HEK293T (cell line): ENCODE measurements at places on chromosomes 7 and 10.
A peak's percentile ranks its signal among the peaks of the same experiment; 100 is the strongest.

DNA sequence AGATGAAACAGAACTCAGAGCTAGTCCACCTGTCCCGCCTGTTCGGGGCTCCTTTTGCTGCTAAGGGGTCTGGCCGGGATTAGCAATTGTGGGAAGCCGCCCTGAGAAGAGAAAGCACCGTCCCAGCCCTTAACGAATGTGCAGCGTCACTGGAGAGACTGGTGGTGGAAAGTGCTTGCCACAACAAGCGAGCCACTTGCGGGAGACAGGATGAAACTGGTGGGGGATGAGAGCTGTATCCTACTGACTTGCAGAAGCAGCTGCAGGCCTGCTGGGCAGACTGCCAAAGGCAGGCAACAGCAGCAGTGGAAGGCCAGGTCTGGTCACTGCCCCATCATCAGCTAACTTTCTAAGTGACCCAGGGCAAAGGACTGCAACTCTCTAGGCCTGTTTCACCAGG, 95.4 kb downstream of the FAM53B start:
- DNase-seq = no peak

DNA sequence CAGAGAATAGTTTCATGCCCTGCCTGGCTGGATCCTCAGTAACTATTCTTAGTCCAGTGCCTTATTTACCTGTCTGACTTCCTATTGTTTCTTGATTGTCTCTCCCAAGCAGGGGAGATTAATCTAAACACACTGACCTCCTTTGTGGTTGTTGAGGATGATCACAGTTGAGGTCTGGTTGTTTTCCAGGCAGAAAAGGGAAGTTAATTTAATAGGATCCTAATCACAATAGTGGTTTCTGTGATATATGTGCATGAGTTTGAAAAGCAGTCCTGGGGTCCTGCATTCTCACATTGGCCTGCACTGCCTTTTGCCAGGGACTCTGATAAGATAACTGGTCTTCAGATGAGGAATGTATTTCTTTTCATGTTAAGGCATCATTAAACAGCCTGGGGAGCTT, 130.1 kb downstream of the SND1 start:
- no peak for DNase-seq

DNA sequence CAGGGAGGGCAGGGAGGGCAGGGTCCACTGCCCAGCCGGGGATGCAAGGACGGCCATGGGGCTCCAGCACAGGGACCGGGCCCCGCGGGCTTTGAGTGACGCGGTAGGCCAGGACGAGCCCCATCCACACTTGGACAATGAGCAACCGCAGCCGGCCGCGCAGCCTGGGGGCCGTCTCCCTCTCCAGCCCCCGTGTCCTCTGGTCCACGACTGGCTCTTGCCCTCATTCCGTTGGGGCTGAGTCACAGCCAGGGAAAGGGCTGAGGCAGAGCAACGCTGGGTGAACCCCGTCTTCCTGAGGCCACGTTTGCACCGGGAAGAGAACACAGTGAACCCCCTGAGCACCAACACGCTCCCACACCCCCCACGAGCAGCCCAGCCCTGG, 23.7 kb downstream of the SHH start:
- DNase-seq = no peak

GRCh38 chr7:88681682-88682081, 77.8 kb upstream of the ZNF804B start:
- no peak for DNase-seq

GRCh38 chr7:5780801-5781496, 514 bp downstream of the RNF216 start:
- no peak for DNase-seq

GRCh38 chr10:30154561-30154960, 95.2 kb upstream of the JCAD start:
- DNase-seq = no peak

DNA sequence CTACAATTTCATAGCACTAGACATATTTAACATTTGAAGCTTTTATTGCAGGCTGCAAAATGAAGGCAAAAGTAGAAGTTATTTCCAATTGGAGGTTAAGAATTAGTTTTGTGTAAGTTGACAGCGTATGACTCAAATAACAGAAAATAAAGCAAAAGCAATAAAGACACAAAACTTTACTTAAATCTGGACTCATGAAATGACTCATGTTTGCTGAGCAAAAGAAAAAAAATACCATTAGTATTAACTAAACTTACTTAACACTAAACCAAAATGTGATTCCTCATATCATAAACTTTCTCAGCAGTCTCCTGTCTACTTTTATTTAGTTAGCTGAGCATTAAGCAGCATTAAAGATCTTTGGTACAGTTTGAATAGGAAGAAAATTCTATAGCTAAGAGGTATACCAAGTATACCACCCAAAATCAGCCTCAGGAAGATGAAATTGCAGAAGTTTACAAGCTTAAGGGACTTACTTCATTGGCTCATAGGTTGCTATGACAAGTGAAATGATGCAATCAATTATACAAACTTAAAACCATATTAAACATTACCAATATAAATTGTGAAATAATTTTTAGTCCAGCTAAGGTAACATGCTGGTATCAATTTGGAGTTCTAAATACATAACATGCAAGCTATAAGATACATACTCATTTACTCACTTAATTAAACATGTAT, 1131.4 kb downstream of the XPNPEP1 start:
- DNase-seq = no peak

GRCh38 chr10:93336110-93336509, 146.0 kb downstream of the MYOF start:
- no peak for DNase-seq

DNA sequence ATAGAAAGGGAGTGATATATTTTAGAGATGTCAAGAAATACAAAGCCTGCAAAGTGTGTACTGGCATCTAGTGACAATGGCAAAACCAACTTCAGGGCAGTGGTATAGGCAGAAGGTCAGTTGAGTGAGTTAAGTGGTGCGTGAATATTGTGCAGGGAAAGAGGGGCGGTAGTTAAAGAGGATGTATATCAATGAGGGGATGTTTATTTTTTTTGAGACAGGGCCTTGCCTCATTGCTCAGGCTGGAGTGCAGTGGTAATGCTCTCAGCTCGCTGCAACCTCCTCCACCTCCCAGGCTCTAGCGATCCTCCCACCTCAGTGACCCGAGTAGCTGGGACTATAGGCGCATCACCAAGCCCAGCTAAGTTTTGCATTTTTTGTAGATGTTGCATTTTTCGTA, 13.8 kb downstream of the ANLN start:
- no peak for DNase-seq

DNA sequence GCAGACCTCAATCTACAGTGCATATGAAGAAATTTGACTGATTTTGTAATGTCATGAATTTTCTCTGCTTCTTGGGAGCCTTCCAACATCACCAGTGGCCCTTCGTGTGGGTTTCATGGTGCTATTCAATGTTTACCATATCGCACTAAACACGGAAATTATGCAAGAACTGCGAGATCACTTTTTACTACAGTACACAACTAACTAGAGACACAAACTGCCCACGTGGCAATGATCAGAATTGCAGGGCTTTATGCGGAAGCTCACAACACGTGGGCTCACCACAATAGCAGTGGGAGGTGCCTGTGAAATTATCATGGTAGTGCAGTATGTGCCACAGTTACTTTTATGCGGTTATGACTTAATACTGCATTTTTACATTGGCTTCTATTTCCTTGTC, 449.7 kb upstream of the KLF6 start:
- peak; percentile 25 for DNase-seq

GRCh38 chr7:77563275-77563674, 26.2 kb downstream of the PTPN12 start:
- no peak for DNase-seq

- no peak for DNase-seq
These were observed 56.8 kb downstream of the EPDR1 start for GRCh38 chr7:37977243-37977642.

DNA sequence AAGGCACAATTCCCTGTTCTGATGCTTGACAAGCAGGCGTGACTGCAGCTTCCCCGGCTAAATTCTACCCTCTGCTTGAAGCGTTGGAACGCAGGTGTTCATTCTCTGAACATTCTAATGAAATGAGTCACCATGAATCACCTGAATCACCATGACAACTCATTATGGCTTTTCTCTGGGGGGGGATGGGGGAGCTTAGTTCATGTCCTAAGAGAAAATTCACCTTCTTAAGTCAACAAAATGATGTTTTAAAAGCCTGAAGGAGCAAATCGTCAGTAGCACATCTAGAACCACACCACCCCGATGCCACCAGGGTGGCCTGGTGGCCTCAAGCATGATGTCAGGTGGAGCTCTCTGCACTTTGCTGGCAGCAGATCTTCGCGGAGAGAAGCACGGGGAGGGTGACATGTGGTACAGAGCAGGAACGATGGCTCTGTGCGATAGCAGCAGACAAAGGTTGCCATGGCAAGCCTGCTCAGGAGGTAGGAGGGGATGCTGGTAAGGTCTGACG, 33.7 kb downstream of the DDC start:
- DNase-seq = no peak

DNA sequence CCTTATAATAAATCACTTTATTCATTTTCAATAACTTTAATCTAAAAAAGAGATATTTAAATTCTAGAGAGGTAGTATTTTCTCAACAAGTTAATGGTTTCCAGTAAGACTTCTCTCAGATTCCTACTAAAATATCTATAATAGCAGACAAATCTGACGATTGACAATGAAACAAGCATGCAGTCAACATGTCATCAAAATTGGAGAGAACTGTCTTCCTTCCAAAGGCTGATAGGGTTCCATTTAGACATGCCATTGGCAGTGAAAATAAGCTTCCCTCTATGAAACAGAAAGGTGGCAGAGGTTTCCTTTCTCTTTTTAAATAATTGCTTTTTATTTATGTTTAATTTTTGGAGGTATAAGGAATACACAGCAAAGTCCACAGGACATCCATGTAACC, 217.1 kb downstream of the POM121L12 start:
- no peak for DNase-seq

- DNase-seq = no peak
These were observed 31.2 kb downstream of the JCAD start for GRCh38 chr10:30028006-30028737.

GRCh38 chr10:28684986-28685580, 7.8 kb downstream of the BAMBI start:
- DNase-seq = no peak

- no peak for DNase-seq
These were observed 109.4 kb upstream of the PDCD4 start for GRCh38 chr10:110762109-110762848.

DNA sequence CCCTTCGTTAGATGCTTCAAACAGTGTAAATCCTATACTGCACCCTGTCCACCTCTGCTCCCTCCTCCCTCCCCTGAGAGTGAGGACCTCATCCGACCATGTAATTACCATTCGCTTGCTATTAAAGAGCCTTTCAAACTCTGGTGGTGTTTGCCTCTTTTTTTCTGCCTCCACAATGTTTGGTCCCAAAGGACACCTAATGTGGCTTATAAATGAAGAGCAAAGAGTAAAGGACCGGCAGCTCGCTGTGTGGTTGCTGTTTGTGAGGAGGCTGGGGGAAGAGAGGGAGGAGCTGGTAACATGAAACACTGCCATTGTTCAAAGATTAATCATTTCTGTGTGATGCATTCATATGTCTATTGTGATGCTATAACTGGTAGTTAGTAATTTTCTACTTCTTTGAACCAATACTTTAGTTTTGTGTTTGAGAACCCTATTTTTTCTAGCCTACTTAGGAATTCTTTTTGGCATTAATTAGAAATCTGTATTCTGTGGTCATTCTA, 27.9 kb downstream of the MTURN start:
- no peak for DNase-seq

GRCh38 chr10:91511549-91512330, 101.6 kb downstream of the HECTD2 start:
- no peak for DNase-seq

DNA sequence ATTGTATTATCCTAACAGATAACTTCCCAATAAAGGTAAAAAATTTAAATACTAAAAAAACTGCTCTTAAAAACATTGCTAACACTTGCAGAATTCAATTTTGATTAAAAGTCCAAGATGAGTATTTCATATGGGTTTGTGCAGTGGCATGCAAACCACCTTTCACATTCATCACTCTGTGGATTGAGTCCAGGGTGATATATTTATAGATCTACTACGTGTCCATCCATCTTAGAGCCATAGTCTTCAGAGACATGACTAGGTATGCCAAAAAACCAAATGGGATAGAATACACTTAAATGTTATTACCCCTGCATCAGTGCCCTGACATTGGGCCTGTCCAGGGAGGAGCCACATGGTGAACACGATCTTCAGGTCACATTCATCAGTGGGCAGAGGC, 96.0 kb downstream of the DOCK4 start:
- DNase-seq = no peak

DNA sequence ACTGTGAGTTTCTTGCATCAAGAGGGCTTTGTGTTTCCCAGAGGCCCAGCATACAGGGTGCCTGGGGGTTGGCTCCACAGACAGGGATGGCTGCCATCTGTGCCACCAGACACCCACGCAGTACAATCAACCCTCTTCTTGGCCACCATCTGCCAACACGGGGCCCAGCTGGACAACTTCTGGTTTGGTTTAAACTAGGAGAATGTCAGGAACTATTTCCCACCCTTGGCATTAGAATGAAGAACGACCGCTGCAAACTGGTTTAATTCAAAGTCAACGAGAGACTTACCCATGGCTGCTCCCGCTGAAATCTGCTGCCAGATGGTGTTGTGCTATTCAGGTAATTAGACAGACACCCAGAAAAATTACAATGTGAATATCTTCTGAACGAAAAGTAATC, 27.8 kb downstream of the NMT2 start:
- no peak for DNase-seq

- no peak for DNase-seq
These were observed 3.9 kb downstream of the RBP4 start for GRCh38 chr10:93597075-93597599.

- no peak for DNase-seq
These were observed 86.5 kb downstream of the HIPK2 start for GRCh38 chr7:139691253-139691781.

DNA sequence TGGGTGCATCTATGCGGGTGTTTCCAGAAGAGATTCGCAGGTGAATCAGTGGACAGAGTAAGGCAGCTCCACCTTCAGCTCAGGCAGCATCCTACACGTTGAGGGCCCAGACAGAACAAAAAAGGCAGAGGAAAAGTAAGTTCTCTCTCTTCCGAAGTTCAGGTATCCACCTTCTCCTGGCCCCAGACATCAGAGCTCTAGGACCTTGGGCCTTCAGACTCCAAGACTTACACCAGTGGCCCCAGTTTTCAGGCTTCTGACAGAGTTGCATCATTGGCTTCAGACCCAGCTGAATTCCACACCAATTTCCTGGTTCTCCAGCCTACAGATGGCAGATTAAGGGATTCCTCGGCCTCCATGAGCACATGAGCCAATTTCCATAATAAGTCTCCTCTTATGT, 102.2 kb upstream of the GPR26 start:
- no peak for DNase-seq

GRCh38 chr7:98238976-98239375, 13.1 kb downstream of the TECPR1 start:
- no peak for DNase-seq

GRCh38 chr7:21023841-21024484, 237.3 kb upstream of the SP8 start:
- DNase-seq = no peak

DNA sequence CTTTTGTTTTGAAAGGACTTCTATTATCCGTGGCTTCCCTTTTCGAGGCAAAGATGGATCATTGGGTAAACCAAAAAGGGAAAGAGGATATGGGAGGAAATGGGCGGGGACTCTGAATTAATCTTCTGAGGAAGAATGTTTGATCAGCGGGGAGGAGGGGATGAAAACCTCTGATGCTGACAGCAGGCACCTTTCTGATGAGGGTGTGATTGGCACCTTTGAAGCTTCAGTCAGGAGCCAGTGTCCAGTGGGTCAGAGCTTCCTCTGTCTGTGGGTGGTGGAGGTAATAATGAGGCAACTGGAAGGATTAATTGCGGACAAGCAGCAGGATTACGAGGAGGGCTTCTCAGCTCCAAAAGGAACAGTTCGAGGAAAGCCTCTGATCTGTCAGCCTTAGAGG, 877.6 kb downstream of the LRMDA start:
- no peak for DNase-seq
